ENCODE measurements at places on chromosomes 16 and 17.

DNA sequence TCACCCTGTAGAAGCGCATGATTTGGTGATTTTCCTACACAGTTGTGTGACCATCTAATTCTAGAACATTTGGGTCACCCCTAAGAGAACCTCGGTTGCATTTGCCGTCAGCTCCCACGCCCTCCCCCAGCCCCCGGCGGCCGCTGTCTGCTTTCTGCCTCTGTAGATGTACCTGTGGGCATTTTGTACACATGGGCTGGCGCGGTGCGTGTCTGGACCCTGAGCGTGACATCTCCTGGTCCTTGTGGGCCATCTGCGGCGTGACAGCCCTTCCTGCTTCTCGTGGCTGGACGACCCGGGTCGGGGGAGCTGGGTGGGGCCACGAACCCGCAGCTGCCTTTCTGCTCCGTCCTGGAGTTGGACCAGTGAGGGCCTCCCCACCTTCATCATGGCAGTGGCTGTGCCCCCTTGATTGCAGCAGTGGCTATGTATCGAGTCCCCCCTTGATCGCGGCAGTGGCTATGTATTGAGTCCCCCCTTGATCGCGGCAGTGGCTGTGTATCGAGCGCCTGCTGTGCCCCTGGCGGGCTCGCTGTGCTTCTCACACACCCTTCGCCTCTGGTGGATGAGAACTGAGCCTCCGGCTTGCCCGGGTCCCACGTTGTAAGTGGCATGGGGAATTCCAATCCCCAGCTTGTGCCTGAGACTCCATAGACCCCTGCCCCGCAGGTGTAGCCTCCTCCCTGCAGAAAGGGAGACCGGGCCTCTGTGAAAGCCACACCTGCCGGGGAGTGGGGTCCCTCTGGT lies 24.1 kb downstream of the GSE1 start:
- no peak for DNase-seq
- H3K27ac ChIP-seq = no peak overlapping the region
- no peaks in the 10 kb centered on the region for H3K4me1 ChIP-seq
- H3K27me3 ChIP-seq = no peaks in the 10 kb centered on the region
- H3K36me3 ChIP-seq = no peaks in the 10 kb centered on the region

GRCh38 chr16:3696425-3697218 lies 20.7 kb downstream of the TRAP1 start:
- no peaks in the 10 kb centered on the region for H3K36me3 ChIP-seq
- no peaks in the 10 kb centered on the region for H3K4me1 ChIP-seq
- no peak overlapping the region for H3K27ac ChIP-seq
- DNase-seq = peak; percentile 21

DNA sequence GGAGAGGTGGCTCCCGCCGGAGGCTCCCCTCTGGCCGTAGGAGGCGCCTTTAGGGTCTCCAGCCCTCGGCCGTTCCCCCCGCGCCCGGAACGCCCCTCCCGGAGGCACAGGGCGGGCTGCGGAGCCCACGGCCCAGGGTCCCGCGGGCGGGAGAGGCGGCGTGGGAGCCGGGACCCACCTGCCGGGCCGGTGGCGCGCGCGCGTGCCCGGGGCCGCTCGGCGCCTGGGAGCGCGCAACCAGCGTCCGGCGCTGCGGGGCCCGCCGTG lies at the start of gene MIF4GD:
Gene MIF4GD, minus strand, starts transcription at position 266 of the 267 bp plus-strand sequence. CDS start 1,036 bp downstream, outside the sequence.
- H3K4me1 ChIP-seq = peaks cover 3% of the 10 kb centered on the region
- DNase-seq = no peak
- H3K36me3 ChIP-seq = no peaks in the 10 kb centered on the region
- peak within 1 kb of the TSS; percentile 56 for H3K4me3 ChIP-seq
- H3K27ac ChIP-seq = peak within 1 kb of the TSS; percentile 71
- no peaks in the 10 kb centered on the region for H3K27me3 ChIP-seq

- no peaks in the 10 kb centered on the region for H3K4me1 ChIP-seq
- H3K27me3 ChIP-seq = no peaks in the 10 kb centered on the region
- no peaks in the 10 kb centered on the region for H3K36me3 ChIP-seq
- H3K4me3 ChIP-seq = no peak overlapping the region
- DNase-seq = no peak
- H3K27ac ChIP-seq = no peak overlapping the region
These were observed 158.9 kb upstream of the CNTNAP4 start for GRCh38 chr16:76118344-76118743.

DNA sequence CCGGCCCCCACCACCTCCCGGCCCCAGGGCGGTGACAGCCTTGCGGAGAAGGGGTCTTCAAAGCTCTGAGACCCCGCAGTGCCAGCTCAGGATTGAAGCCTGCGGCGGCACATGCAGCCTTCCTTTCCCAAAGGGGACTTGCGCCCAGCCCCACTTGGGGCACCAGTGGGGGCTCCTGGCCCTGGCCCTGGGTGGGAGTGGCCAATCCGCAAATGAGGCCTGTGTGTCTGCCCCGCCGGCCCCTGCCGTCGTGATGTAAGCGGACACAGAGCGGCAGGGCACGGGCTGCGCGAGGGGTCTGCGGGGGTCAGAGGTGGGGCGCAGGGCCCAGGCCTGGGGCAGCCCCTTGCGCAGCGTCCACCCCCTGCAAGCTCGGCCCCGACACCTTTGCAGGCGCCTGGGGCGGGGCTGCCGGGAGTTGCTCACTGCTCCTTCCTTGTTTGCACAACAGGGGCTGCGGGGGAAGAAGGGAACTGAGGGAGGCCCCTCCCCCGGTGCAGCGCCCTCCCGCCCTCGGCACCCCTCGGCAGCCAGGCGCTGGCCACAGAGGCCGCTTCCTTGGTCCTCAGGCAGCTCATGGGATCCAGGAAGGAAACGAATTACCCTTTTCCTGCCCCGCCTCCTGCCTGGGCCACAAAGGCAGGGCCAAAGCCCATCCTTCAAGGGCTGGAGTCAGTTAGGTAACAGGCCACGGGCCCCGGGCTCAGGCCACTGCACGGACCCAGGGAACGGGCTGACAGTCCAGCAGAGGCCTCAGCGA lies 2.9 kb downstream of the SLC16A3 start:
- no peaks in the 10 kb centered on the region for H3K36me3 ChIP-seq
- H3K4me3 ChIP-seq = peak overlapping the region; percentile 8
- DNase-seq = peak; percentile 90
- peaks cover 3% of the 10 kb centered on the region for H3K27me3 ChIP-seq
- peak overlapping the region; percentile 59 for H3K27ac ChIP-seq

DNA sequence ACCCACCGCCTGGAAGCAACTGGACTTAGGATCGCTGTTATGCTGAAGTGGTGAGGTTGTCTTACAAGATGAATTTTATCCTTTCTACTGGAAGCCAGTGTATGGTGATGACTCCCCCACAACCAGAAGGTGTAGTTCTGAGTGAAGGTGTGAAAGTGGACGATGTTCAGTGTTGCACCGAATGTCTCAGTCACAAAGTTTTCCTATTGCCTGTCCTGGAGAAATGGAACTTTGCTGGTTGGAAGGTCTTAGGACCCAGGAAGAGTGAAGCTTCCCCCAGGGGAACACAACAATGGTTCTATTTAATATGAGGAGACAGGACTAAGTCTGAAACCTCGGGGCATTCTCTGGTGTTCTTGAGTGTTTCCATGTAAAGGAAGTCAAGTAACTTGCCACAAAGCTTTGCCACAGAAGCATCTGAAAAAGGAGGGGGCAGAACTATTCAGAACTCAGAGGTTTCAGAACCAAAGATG lies 44.2 kb downstream of the USP22 start:
- no peaks in the 10 kb centered on the region for H3K36me3 ChIP-seq
- no peaks in the 10 kb centered on the region for H3K27me3 ChIP-seq
- H3K4me3 ChIP-seq = no peak overlapping the region

DNA sequence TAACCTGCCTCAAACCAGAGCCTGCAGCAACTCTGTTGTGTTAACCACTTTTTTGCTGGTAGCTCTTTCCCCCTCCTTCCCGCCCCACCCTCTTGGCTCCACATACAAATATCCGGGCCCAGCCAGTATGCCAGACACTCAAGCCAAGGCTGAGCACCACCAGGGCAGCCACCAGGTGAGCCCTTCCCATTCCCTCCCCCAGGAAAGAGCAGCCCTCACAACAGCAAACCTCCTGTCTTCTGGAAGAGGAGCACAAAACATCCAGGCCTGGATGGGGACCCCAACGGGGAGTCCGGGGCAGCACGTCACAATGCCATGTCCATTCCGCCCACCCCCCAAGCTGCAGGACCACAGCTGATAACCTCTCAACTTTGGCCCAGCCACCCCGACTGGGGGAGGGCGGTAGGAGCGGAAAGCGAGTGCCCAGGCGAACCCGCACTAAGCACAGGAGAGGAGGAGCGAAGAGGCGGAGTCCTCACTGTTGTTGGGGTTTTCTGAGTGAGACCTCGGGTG lies 757 bp downstream of the ORMDL3 start:
- DNase-seq = no peak
- peaks cover 8% of the 10 kb centered on the region for H3K36me3 ChIP-seq
- no peaks in the 10 kb centered on the region for H3K27me3 ChIP-seq
- H3K27ac ChIP-seq = no peak overlapping the region
- peak overlapping the region; percentile 76 for H3K4me3 ChIP-seq
- peaks cover 3% of the 10 kb centered on the region for H3K4me1 ChIP-seq

DNA sequence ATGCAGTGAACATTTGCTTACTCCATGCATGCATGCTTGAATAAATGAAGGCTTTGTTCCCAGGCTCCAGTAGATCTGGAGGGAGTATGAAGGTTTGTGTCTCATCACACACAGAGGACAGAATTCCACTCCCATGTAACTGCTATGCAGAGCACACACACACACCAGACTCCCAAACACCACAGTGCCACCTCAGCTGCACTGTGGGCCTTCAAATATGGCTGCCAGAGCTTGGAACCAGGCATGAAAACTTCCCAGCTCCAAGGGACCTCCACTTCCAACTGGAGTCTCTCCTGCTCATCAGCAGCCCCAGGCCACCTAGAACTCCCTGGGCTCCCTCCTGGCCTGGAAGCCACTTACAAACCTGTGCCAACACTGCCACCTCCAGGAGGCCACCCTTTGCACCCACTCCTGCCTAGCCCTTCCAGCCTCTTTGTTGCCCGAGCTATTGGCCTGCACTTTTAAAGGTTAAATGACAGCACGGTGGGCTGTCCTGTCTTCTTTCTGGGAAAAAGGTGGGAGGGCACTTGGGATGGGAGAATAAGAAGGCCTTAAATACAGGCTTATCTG lies 151.2 kb downstream of the ZNF423 start:
- no peaks in the 10 kb centered on the region for H3K36me3 ChIP-seq
- peaks cover 2% of the 10 kb centered on the region for H3K4me1 ChIP-seq
- H3K4me3 ChIP-seq = no peak overlapping the region

DNA sequence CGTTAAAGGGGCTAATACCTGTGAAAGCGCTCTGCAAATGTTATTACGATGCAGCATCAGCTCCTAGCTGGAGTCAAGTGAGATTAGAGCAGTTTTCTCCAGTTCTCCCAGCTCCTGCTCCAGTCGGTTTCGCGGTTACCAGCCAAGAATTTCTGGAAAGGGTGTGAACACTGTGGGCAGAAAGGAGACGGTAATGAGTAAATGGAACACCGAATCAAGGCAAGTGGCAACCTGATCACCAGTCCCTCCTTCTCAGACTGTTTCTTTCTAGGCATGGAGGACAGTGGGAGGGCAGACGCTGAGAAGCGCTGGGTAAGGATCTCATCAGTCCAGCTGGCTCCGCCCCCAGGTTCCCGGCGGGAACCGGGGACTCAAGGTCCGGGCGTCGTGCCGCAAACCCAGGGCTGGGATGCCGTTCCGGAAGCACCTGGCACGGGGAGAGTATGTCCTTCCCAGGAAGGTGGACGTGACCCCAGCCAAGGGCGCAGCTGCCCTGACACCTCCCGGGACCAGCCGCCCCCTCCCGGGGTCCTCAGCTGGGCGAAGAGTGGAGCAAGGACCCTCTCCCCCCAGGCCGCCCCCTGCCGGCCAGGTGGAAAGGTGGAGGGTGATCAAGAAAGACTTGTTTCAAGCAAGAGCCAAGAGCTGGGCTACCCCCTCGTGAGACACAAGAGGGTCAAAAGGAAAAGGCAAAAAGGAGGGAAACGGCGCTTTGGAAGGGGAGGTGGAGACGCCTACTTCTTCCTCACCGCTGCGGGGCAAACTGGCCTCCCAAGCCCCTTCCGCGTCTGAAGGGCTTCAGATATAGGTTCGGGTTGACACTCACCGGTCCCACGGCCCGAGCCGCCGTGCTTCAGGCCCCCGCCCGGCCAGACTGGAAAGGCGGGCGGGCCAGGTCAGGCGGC lies 481 bp downstream of the MYO19 start:
- peak; percentile 72 for DNase-seq
- H3K36me3 ChIP-seq = no peaks in the 10 kb centered on the region
- H3K27me3 ChIP-seq = no peaks in the 10 kb centered on the region
- peak overlapping the region; percentile 78 for H3K4me3 ChIP-seq
- H3K27ac ChIP-seq = peak overlapping the region; percentile 28

DNA sequence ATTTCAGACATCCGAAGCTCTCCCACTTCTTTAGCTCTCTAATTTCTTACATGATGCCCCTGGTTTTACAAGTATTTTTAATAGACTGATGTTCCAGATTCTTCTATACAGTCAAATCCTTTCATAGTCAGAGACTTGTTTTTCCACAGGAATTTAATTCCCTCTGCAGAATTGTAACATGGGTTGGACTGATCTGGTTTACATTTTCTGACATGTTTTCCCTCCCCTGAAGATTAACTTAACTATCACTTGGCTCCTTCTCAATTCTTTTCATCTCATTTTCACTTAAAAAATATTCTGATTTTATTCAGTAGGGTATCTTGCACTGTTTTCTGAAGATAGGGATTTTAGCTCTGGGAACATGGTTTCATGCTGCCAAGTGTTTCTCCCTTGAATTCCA lies 352.2 kb downstream of the MAF start:
- no peaks in the 10 kb centered on the region for H3K36me3 ChIP-seq
- no peaks in the 10 kb centered on the region for H3K4me1 ChIP-seq
- H3K27ac ChIP-seq = no peak overlapping the region
- DNase-seq = no peak
- no peak overlapping the region for H3K4me3 ChIP-seq

DNA sequence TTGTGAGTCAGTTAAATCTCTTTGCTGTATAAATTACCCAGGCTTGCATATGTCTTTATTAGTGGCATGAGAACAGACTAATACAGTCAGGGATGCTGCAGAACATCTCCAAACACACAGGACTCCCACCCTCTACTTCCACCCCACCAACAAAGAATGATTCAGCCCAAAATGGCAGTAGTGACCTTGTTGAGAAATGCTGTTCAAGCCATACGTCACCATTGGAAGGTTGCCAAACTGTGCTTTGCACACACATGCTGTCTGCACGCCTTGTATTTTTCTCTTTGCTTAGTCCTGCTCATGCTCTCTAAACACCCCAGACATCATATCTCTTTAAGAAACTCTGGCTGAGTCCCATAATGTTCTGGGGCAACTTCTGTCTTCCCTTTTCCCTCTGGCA lies 589.6 kb downstream of the WWOX start:
- no peak overlapping the region for H3K27ac ChIP-seq
- H3K27me3 ChIP-seq = no peaks in the 10 kb centered on the region
- H3K4me1 ChIP-seq = no peaks in the 10 kb centered on the region
- no peak for DNase-seq

GRCh38 chr16:4392382-4393239 lies 21.0 kb downstream of the VASN start:
- peaks cover 4% of the 10 kb centered on the region for H3K4me1 ChIP-seq
- H3K4me3 ChIP-seq = no peak overlapping the region
- H3K36me3 ChIP-seq = no peaks in the 10 kb centered on the region
- DNase-seq = peak; percentile 74
- H3K27me3 ChIP-seq = no peaks in the 10 kb centered on the region
- peak overlapping the region; percentile 54 for H3K27ac ChIP-seq

All from aorta (tissue), 5 donors.